ENCODE measurements at places on chromosomes 16 and 17.

DNA sequence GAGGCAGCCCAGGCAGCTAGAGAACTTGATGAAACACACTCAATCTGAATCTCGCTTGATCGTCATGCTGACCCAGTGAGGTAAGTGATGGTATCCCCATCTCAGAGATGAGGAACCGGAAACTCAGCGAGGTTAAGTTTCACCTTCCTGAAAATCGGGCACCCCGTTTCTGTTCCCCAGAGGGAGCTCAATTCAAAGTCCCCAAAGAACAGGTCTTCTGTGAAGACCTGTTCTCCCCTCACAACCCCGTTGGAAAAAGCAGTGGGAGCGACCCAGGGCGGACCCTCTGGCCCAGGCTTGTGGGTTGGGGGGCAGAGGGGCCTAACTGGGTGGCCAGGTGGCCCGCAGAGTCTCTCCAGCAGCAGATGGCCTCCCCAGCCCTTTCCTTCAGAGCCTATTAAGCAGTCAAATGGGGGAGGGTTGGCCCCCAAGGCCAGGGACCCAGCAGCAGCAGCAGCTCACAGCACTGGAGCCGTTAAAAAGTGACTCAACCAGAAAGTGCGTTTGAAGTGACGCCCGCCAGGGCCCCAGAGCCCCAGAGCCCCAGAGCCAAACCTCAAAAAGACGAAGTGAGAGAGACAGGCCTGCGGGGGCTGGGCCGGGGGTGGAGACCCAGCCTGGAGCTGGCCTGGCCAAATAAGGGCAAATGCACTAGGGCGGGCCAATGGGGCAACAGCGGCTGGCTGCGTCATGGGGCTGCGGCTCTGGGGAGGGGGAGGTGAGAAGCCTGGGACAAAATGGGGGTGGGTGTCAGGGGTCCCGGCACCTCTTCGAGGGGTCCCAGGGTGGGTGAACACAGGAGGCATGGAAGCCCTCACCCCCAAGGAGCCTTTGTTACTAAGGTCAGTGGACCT, 9.2 kb upstream of the TSPOAP1 start:
- DNase-seq: peak; percentile 94

GRCh38 chr17:30580916-30581315, 103.7 kb downstream of the GOSR1 start:
- DNase-seq: no peak

- DNase-seq: peak; percentile 82
Observed at GRCh38 chr17:21042458-21043295, at the start of gene USP22. Gene USP22, minus strand, starts transcription at chr17:21043011. Its CDS starts 176 bp downstream, at chr17:21042835.

DNA sequence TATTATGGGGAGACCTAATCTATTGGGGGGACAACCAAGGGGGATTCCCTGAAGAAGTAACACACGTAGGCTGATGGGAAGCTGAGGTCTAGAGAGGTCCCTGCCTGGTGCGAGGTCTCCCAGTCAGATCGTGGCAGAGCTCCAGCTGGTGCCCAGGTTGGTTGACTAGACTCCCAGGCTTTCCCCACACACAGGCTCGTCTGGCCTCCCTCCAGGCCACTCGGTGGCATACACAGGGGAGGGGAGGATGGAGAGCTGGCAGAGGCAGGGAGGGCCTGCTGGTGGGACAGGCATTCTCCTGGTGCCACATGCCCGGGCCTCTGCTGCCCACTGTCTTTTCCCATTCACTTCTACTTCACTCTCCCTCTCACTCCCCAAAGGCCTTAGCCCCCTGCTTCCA, 8.5 kb upstream of the SOCS3 start:
- DNase-seq: no peak

GRCh38 chr17:75877752-75878173, 618 bp downstream of the TRIM47 start:
- DNase-seq: peak; percentile 88

Measured in Right ventricle myocardium inferior (tissue), 1 donor.